ENCODE measurements at places on chromosomes 11 and 22. TPM values are rescaled to one million over a fixed set of nuclear protein-coding genes. Genes with fewer than 3 reads are reported as not detected.

- no peak for DNase-seq
Observed at GRCh38 chr11:69252490-69252837, 41.5 kb upstream of the MYEOV start.

GRCh38 chr11:134224710-134225664, 516 bp downstream of the VPS26B start:
- DNase-seq, result no peak

- no peak for DNase-seq
Observed at GRCh38 chr11:27203077-27203647, 159.9 kb downstream of the CCDC34 start.

The SNX32 gene
- 1.5 TPM for total RNA-seq

The HMGXB4 gene
- total RNA-seq, result 15.9 TPM

All from tibial nerve (tissue), 4 donors.